ENCODE measurements at places on chromosomes 2 and 18. TPM values are rescaled to one million over a fixed set of nuclear protein-coding genes. Genes with fewer than 3 reads are reported as not detected.

- H3K4me1 ChIP-seq, result peaks cover 35% of the 10 kb centered on the region
- H3K27me3 ChIP-seq, result no peaks in the 10 kb centered on the region
- H3K4me3 ChIP-seq, result no peak overlapping the region
Observed at GRCh38 chr2:48452108-48452507, 77.8 kb upstream of the STON1 start.

GRCh38 chr2:46350029-46350689, 53.0 kb downstream of the EPAS1 start:
- H3K4me1 ChIP-seq, result peaks cover 55% of the 10 kb centered on the region
- no peaks in the 10 kb centered on the region for H3K27me3 ChIP-seq
- no peak overlapping the region for H3K27ac ChIP-seq
- H3K4me3 ChIP-seq, result no peak overlapping the region

LYPD1 gene
- not detected for total RNA-seq

DPYSL5 gene
- total RNA-seq, result not detected

COLEC11 gene
- total RNA-seq, result not detected

GRCh38 chr2:151619337-151619989, 114.8 kb downstream of the NEB start:
- no peaks in the 10 kb centered on the region for H3K27me3 ChIP-seq
- no peaks in the 10 kb centered on the region for H3K36me3 ChIP-seq
- DNase-seq, result no peak
- H3K4me1 ChIP-seq, result peaks cover 10% of the 10 kb centered on the region
- no peak overlapping the region for H3K4me3 ChIP-seq

DNA sequence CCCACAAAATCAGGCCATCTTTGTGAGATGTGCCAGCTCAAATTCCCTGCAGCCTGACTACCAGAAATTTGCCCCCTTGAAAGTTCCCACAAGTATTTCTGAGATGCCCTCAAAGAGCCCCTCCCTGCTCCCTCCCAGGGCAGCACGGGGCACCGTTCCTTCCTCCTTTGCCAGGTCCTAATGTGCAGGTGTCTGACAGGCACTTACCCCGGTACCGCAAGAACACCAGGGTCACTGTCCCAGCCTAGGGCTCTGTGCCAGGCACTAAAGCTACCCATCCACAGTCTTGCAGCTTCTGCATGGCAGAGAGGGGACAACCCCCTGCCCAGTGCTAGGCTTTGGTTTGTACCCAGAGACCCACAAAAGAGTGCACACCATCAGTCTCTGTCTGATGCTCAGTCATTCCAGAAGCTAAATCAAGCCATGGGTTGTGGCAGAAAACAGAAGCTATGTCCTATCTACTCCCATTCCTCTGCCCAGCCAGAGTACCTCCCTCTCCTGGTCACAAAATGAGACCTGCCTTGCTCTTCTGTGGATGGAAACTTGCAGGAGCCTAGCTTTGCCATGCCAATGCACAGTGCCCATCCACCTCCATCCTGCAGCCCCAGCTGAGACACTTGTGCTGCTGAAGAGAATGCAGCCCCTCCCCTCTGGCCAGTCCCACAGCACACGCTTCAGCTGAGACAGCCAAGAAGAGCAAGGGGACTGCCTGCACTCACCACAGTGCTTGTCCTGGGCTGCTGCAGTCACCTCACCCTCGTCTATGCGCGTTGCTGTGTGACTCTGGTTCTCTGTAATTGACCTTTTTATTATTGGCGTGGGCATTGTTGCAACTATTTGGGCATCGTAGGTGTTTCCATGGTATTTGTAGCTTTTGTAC, 48.7 kb downstream of the INPP5D start:
- no peaks in the 10 kb centered on the region for H3K36me3 ChIP-seq
- H3K27me3 ChIP-seq, result no peaks in the 10 kb centered on the region
- DNase-seq, result no peak
- H3K27ac ChIP-seq, result no peak overlapping the region
- H3K4me1 ChIP-seq, result peaks cover 61% of the 10 kb centered on the region

GRCh38 chr2:173136599-173136998, 61.0 kb downstream of the MAP3K20 start:
- no peak for DNase-seq
- H3K36me3 ChIP-seq, result no peaks in the 10 kb centered on the region
- H3K4me3 ChIP-seq, result no peak overlapping the region
- H3K27me3 ChIP-seq, result no peaks in the 10 kb centered on the region
- H3K4me1 ChIP-seq, result peaks cover 20% of the 10 kb centered on the region

- DNase-seq, result no peak
- no peaks in the 10 kb centered on the region for H3K36me3 ChIP-seq
- no peaks in the 10 kb centered on the region for H3K4me1 ChIP-seq
- no peak overlapping the region for H3K4me3 ChIP-seq
- no peak overlapping the region for H3K27ac ChIP-seq
Observed at GRCh38 chr2:65136253-65136652, 6.3 kb upstream of the RAB1A start.

Data from CD4-positive, alpha-beta memory T cell (primary cell).